ENCODE measurements at places on chromosomes 5 and 9.

- DNase-seq = no peak
These were observed 15.6 kb downstream of the TICAM2 start for GRCh38 chr5:115586525-115587146.

- no peak for DNase-seq
These were observed 106.8 kb downstream of the IZUMO3 start for GRCh38 chr9:24438876-24439275.

DNA sequence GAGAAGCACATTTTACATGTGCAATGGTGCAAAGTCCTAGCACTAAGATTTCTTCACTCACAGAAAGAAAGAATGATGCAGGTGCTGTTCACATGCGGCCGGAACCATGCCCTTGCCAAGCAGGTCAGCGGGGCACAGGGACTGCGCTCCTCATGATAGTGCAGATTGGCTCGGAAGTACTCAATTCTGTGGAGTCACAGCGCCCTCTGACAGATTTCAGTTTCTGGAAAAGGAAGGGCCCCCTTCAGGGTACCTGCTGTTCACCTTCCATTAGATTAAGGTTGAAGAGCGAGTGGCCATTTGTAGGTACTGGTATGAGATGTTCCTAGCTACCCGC, 75.7 kb downstream of the TMC1 start:
- no peak for DNase-seq

DNA sequence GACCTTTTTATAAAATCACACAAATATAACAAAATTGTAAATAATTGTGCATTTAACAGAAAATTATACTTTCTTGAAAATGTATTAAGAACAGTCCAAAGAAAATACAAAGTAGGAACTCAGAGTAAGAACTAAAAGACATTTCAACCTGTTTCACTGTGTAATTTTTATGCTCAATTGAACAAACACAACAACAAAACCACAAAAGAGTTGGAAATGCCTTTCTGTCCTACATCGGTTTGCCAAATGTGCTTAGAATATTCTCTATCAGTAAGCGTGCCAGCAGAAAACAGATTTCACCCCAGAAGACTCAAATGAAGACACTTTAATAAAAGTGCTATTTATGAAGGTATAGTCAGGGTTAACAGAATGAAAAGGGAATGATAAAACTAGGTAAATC, 592.1 kb downstream of the PRELID2 start:
- DNase-seq = no peak

DNA sequence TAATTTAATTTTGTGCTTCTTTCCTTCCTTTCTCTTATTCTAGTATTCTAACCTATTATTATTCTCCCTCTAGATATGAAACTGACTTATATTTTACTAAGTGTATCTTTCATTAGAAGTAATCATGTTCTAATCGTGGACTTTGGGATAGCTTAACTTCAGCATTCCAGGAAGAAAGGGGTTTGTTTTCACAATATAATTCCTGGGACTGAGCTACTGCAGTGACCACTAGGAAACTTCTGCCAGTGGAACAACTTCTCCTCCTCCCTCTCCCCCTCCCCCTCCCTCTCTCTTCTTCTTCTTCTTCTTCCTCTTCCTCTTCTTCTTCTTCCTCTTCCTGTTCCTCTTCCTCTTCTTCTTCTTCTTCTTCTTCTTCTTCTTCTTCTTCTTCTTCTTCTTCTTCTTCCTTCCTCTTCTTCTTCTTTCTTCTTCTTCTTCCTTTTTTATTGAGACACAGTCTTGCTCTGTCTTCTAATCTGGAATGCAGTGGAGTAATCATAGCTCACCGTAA, 127.9 kb downstream of the NNT start:
- DNase-seq = no peak

DNA sequence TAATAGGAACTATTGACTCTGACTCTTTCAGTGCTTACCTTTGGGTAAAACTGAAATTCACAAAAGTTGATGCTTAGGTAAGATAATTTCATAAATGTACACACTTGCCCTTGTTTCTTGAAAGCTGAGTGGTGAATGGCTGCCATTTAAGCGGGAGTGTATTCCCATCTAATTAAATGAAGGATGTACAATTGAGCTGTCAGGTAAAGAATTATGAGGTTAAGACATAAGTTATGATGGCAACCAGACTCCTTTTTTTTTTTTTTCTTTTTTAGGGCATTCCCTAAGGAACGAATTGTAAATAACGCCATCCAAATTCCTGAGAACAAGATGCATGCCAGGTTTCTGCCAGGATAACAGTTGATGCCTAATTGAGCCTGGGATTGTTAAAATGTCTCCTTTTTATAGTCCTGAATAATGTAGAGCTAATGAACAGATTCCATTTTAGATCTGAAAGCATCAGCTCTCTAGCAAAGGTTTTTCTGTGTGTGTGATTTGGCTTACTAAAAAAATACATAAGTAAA, 199.7 kb downstream of the ISL1 start:
- no peak for DNase-seq

DNA sequence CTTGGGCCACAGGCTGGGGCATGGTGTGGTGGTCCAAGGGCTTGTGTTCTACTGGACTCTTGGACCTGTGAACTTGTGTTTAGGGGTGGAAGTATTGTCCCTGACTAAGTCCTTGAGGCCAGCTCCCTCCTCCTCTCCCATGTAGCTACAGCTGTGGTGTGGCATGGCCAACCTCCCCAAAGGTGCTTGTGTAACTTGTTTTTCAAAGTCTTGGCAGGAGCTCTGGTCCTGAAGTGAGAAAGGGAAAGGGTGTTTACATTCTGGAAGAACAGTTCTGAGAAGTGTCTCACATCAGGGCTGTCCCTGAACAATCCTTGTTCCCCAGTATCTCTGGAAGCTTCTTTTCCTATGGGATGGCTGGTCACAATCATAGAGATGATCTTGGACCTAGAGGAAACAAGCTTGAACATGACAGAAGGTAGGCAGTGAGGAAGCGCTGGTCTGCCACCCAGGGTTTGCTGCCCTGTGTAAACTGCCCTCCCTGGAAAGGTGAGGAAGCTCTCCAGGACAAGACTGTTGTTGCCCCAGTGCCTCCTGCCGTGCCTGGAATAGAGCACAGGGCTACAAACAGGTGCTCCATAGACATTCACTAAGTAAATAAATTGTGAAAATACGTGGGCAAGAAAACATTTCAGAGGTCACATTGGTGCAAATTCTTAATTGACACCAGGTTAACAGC, 64.6 kb upstream of the KLF9 start:
- no peak for DNase-seq

- no peak for DNase-seq
These were observed 461.0 kb downstream of the CCDC171 start for GRCh38 chr9:16013826-16014225.

DNA sequence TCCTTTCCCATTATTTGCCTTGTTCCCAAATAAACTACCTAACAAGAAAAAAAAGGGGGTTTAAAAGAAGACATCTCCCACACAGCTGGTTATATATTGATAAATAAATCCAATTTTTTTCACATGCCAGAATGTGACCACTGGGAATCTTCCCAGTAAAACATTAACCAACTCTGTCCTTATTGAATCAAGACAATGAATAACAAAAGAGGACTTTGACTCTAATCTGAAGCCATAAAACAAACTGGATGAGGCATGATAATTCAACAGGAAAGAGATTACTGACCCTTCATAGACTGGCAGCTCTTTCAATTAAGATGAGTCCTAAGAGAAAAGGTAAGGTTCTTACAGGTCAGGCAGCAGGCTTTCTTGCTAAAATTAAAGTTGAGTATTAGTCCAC, 165.8 kb upstream of the CDH6 start:
- DNase-seq = no peak

DNA sequence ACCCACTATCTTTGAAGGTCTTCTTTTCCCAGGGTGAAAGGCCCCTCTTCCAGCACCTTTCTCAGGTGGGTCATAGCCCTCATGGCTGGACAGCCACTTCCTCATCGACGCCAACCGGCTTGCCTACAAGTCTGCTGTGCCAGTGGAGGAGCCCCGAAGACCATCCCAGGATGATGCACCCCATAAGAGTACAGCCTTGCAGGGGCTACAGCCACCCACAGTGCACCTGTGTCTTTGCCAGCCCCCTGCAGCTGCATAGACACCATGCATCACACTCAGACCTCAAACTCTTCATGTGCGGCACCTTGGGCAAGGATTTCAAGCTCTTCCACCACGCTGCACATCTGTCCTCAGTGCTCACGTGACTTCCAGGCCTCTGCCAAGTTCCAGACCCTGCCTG, 173.4 kb downstream of the SLF1 start:
- no peak for DNase-seq

GRCh38 chr5:152405145-152405544, at the start of gene NMUR2:
TSS of gene NMUR2 (minus strand) at chr5:152405279. CDS start at chr5:152405113, 166 bp downstream.
- peak; percentile 80 for DNase-seq

- no peak for DNase-seq
These were observed 149.7 kb upstream of the FBXL17 start for GRCh38 chr5:108531367-108532128.

DNA sequence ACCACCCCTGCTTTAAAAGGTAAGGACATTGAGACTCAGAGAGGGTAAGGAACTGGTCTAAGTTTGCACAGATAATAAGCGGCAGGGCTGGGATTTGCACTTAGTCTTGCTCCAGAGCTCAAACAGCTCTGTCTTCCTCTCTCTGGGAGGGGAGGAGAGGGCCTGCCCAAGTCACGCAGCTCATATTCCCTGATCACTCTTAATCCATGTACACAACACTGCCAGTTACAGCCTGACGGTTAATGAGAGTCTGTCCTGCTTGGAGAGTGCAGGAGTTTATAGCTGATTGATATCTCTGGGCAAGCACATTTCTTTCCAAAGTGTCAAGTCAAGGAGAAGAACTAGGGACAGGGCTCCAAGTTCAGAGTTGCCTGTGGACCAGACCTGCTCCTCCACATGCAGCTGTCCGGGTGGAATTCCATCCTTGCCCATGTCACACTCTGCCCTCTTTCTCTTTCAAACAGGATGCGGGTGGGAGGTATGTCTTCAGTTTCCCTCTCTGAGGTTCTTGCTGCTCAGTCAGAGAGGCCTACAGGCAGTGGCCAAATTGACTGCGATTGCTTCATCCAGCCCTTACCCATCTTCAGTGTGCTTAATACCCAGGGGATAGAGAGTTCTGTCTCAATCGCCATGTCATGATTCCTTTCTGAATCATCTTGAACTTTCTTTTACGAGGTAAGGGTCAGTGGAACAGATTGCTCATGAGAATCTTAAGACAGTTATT, 54.5 kb downstream of the GALNT12 start:
- no peak for DNase-seq

GRCh38 chr5:15887093-15887492, 292.5 kb downstream of the MARCHF11 start:
- DNase-seq = no peak

DNA sequence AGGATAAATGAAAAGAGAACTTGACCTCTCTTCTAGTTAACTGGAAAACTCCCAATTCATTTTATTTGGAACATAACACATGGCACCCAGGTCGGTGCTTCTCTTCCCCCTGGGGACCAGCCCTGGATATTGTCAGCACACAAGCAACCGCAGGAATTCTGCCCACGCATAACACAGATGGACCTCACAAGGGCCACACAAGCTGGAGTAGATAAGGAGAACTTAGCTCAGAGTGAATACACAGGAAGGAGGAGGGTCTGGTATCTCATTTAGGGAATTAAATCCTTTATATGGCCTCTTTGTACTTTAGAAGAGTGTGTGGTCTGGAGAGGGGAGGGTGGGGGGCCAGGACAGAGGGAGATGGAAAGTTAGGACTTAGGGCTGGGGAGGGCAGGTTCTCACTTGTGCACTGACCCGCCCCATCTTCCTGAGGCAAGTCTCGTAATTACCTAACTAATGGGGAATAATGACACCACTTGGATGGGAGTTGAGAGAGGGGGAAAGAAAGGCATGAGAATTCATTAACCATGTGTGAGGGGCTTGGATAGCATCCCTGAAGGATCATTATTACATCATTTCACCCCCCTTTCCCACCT, 341.2 kb upstream of the WWC1 start:
- peak; percentile 88 for DNase-seq

DNA sequence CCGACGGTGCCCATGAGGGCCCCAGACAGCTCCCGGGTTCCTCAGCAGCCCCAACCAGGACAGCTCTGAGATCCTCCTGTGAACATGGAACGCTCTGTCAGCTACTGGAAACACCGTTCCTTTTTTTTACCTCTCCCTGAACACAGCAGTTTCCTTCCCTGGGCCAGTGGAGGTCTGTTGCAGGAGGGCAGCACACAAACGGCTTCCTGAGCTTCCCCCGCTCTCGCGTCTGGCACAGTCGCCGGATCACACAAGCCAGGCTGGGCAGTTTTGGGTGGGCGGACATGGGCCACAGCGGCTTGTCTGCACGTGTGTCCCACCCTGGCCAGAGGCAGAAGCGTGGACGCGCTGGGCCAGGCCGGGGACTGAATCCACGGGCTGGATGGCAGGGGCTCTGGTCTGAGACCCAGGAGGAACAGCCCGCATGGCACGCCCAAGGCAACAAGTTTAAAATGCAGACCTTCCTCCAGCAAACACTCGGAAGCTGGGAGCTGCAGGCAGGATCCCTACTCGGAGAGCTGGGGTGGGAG, 106.8 kb upstream of the SARDH start:
- DNase-seq = no peak

- no peak for DNase-seq
These were observed 150.2 kb upstream of the SLC12A2 start for GRCh38 chr5:127933348-127933747.

GRCh38 chr9:35395076-35395705, 94.7 kb upstream of the RUSC2 start:
- DNase-seq = peak; percentile 49

DNA sequence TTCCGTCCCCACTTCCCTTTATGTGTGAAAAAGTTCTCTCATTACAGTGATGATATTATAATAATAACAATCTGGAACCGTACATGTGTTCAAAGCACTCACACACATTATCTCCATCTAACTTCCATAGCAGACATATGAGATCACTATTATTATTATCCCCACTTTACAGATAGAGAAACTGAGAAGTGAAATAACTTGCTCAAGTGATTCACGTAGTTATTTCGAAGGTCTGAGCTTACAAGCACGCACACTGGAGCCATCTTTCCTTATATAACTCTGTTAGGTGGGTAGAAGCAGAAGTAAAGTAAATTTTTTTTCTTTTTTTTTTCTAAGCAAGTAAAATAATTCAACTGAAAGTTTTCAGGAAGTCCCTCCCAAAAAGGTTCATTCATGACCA, 62.9 kb upstream of the PTGER4 start:
- DNase-seq = no peak

DNA sequence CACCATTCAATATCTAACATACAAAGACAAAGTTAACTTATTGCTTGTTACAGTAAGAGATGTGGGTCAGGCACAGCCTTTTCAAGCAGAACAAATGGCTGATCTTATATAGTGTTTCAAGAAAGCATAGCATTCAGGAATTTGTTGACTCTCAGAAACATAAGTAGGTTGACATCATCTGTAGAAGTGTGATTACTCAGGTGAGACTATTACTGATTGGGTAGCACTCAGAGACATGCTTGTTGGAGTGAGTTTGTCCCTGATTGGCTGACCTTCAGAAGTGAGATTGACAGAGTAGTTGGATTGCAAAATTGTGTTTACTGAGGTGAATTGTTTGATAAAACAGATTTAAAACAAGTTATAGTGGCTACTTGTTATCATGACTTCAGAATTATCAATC, 30.7 kb upstream of the TNPO1 start:
- DNase-seq = no peak
